ENCODE measurements at places on chromosomes 6 and 20.
A peak's percentile ranks its signal among the peaks of the same experiment; 100 is the strongest.

DNA sequence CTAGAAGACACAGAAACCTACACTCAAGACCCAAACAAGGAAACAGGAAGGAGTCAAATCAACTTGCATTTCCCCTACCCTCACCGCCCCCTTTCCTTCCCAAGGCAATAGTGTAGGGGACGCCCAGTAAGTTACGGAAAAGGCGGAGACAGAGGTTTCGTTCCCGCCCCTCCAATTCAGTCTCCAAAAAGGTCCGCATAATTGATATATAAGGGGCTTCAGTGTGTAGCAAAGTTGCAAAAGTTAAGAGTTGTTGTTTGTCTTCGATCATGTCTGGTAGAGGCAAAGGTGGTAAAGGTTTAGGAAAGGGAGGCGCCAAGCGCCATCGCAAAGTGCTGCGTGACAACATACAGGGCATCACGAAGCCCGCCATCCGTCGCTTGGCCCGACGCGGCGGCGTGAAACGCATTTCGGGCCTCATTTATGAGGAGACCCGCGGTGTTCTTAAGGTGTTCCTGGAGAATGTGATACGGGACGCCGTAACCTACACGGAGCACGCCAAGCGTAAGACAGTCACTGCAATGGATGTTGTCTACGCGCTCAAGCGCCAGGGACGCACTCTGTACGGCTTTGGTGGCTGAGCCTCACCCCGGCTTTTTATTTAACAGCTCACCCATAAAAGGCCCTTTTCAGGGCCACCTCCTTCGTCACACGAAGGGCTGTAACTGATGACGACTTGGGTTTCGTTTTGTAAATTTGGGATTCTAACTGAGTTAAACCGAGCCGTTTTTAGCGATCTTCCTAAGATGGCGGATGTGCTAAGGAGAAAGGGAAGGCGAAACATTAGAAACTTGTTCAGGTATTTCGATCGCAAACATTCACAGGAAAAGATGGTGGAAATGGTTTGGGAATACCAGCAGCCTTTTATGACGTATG, 124.6 kb upstream of the BTN3A2 start:
- peak; percentile 45 for DNase-seq

DNA sequence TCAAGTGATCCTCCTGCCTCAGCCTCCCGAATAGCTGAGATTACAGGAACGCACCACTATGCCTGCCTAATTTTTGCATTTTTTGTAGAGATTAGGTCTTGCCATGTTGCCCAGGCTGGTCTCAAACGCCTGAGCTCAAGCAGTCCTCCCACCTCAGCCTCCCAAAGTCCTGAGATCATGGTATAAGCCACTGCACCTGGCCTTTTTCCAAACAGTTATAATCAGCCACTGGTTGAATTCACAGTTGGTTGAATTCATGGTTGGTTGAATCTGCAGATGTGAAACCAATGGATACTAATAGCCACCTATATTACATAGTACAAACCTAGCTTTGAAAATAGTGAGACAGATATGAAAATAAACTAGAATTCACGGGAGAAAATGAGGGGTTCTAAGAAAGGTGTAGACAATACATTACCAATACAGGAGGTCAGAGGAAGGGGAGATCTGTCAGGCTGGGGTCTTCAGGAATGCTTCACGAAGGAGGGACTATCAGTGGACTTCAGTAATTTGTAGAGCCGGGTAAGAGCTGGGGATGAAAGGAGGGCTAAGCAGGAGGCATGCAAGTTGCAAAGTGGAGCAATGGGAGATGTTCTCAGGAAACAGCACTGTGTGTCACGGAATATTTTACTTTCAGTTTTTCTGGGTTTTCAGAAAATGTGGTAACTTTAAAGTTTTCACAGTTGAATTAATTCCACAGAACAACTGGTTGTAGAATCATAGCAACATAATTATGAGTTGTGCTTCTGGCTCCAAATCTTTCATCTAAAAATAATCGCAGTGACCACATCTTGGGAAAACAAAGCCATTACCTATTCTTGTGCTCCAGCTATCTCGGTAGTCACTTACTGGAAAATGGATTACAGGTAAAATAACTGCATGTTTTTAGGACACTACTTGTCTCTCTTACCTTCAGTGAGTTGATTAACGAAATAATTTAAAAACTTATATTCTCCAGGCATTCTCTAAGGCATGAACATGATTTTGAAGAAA, 12.9 kb upstream of the CEP85L start:
- DNase-seq = no peak

GRCh38 chr20:21183722-21184121, 57.8 kb downstream of the KIZ start:
- no peak for DNase-seq

GRCh38 chr6:107931894-107932293, 26.1 kb downstream of the SEC63 start:
- DNase-seq = no peak

DNA sequence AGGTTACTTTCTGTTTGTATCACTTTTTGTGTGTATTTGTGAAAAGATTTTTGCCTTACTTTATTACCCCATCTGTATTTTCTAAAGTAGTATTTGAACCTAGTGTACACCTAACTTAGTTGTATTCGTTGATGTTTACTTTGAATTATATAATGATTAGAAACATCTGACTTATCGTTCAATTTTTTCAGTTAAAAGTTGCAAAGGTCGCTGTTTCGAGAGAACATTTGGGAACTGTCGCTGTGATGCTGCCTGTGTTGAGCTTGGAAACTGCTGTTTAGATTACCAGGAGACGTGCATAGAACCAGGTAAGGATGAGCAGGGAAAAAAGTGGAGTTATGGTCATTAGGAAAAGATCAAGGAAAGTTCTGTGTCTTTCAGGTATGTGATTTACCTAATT, 42.0 kb downstream of the ENPP1 start:
- DNase-seq = no peak

- DNase-seq = no peak
Measured at GRCh38 chr6:41799559-41799911, 12.0 kb downstream of the TOMM6 start.

- DNase-seq = no peak
Measured at GRCh38 chr6:75428204-75428603, 65.4 kb downstream of the FILIP1 start.

GRCh38 chr20:40657526-40657925, 31.5 kb downstream of the MAFB start:
- DNase-seq = no peak

- no peak for DNase-seq
Measured at GRCh38 chr6:132298344-132298949, 102.8 kb downstream of the MOXD1 start.

- DNase-seq = no peak
Measured at GRCh38 chr6:142297996-142298753, 3.6 kb upstream of the ADGRG6 start.

- no peak for DNase-seq
Measured at GRCh38 chr6:36867471-36868224, 7.0 kb downstream of the PPIL1 start.

- DNase-seq = no peak
Measured at GRCh38 chr6:67328269-67328668, 1306.8 kb upstream of the ADGRB3 start.

DNA sequence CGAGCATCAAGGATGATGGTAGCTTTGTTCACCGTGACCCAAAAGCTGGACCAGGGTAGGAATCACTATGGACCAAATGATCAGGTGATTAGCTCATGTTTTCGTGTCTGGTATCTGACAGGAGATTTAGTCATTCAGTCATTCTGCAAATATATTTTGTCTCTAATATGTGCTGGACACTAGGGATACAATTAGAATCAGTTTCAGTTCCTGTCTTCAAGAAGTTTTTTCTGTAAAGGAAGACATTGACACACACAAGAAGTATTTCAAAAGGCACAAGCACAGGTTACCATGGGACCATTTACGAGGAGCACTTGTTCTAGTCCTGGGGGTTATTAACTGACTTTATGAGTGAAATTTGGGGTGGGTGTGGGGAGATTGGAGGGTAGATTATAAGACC, 244.9 kb downstream of the HIVEP2 start:
- DNase-seq = no peak

DNA sequence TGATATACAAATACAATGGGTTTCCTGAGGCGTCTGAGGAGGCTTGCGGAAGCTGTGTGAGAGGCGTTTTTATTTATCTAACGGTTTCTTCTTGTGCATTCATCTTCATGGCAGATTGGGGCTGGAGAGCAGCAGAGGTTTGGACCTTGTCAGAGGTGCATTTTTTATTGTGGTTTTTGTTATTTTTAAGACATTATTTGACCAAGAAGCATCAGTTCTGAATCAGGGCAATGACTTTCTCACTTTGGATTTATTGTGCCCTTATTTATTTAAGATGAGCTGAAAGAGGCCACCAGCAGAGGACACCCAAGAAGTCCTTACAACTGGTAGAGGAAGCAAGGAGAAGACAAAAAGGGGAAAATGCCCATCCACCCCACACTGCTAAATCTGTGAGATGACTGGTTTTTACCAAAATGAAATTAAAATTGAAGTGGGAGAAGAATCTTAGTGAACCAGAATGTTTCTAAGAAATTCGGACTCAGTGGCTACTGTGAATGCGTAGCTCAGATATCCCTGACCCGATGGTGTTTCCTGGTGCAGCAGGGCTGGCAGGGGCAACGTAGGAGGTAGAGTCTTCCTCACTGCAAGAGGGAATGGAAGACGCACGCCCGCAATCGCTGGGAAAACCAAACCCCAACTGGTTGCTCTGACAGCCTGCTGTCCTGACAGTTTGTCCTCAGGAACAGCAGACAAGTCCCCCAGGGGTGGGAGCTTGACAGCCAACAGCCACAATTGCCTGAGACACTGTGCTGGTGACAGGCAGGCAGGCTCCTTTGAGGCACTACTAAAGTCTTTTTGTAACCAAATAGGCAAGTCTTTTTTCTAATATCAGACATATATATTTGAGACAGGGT, 14.2 kb downstream of the PRR18 start:
- DNase-seq = no peak

DNA sequence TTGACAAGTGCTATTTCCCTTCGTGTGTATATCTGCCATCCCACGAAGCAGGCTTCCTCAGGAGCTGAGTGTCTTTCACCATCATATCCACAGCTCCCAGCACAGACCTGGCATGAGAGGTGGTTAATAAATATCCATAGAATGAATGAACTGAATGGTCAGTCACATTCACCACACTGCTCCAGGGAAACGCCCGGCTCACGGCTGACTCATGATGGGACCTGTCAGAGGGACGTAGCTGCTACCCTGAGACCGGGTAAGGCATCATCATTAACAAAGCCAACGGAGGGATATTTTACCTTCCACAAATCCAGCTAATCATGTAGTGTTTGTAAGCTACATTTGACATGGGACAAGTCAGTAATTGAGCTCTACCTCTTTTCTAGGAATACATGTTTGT, 12.5 kb downstream of the AGPAT4 start:
- DNase-seq = no peak

GRCh38 chr6:13248053-13248452, 80.3 kb downstream of the TBC1D7 start:
- no peak for DNase-seq

GRCh38 chr20:3996399-3996798, 19.0 kb downstream of the RNF24 start:
- DNase-seq = no peak

DNA sequence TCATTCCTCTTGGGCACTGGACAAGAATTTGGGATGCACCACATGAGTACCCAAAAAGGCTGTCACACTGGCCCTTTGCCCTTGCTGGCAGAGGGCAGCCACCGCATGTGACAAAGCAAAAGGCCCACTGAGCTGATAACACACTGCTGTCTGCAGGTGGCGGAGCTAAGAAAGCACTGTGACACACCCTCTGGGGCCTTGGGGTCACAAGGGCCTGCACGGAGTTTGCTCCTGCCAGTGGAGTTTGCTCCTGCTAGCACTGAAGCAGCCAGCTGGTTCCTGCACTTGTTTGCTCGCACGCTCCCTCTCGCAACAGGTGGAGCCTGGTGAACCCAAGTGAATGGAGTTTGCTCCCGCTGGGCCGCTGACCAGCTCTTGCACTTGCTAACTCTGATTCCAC, 132.6 kb downstream of the LCA5 start:
- no peak for DNase-seq
